ENCODE measurements at places on chromosomes 7 and 10.

GRCh38 chr7:137953665-137954470, 48.0 kb downstream of the CREB3L2 start:
- no peak for DNase-seq

DNA sequence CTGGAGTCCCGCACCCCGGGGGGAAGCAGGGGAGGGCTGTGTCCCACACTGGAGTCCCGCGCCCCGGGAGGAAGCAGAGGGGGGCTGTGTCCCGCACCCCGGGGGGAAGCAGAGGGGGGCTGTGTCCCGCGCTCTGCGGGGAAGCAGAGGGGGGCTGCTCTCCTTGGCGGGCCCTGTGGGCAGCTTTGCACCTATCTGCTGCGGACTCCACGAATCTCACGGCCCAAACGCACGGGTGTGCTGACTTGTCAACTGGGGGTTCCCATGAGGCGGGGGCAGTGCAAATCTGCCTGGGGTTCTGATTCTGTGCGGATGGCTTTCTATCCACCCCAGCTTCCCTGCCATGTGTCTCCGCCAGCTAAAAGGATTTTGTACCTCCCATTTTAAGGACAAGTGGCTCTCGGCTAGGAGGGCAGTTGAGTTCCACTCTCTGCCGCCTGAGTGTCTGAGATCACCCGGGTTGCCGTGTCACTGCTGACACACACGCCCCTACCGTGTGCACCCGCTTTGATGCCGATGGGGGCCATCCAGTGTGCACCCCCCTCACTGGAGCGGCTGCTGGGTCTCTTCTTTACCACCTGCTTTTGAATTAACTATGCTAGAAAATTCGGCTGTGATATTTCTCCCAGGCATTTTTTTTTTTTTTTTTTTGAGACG, 20.5 kb downstream of the GPER1 start:
- DNase-seq, result no peak

DNA sequence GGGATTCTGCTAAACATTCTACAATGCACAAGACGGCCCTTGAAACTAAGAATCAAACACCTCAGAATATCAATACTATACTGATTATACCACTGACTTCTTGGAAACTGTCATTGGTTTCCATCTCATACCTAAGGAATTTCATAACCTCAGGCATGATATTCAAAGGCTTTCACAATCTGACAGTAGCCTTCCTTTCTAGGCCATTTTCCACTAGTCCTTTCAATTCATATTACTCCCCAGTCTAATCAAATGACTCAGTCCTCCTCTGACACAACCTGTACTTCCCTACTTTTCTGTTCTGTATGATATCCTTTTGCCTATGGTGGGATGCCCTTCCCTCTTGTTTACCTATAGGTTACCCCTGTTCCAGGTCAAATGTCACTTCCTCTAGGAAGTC, 48.3 kb downstream of the CSTF2T start:
- no peak for DNase-seq

- DNase-seq, result no peak
Observed at GRCh38 chr7:99381664-99382075, 7.1 kb downstream of the ARPC1B start.

- DNase-seq, result peak; percentile 25
Observed at GRCh38 chr7:129615018-129615417, 3.5 kb downstream of the NRF1 start.

GRCh38 chr10:101467286-101467770, 113.4 kb downstream of the BTRC start:
- peak; percentile 22 for DNase-seq

DNA sequence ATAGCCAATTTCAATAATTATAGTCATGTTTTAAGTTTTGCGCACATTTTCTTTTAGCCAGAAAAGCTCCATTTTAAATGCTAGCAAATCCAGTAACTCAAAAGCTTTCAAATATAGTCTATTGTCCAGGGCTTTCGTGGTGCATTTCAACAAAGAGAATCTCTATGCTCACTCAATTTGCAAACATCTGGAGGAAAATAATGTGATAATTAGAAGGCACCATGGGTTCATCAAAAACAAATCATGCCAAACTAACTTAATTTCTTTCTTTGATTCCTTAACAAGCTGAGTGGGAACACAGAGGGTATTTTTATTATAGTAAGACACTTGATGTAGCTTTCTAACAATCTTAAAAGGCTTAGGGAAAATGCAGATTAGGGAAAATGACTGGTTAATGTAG, 179.8 kb downstream of the NXPH1 start:
- DNase-seq, result no peak

GRCh38 chr7:134828361-134828760, 48.9 kb downstream of the CALD1 start:
- no peak for DNase-seq

DNA sequence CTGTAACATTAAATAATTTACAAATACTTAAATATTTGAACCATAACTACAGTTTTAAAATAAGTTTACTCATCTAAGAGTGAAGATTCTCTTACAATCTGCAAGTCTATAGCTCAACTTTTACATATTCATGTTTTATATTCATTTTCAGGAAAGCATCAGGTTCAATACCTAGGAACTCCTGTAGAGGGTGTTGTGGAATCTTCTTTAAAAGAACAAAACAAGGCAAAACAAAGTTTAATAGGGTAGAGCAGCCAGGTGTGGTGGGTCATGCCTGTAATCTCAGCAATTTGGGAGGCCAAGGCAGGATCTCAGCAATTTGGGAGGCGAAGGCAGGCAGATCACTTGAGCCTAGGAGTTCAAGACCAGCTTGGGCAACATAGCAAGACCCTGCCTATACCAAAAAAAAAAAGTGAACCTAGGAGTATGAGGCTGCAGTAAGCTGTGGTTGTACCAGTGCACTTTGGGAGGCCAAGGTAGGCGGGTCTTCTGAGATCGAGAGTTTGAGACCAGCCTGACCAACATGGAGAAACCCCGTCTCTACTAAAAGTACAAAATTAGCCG, 45.1 kb downstream of the ST8SIA6 start:
- peak; percentile 62 for DNase-seq

DNA sequence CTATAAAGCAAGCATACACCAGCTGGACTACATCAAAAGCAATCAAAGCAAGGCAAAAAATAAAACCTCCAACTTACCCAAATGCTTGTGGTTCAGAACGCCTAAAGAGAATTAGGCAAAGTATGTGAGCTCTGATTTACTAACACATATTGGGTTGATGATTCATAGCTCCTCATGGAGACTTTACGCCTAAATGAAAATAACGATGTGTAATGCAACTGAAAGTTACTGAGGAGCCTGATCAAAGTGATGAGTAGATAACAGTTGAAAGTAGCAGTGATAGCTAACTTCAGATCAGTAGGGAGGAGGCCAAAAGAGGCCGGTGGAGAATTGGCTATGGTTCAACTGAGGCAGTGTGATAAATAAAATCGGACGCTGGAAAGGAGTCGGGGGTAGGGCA, 85.0 kb downstream of the MPP7 start:
- no peak for DNase-seq

GRCh38 chr7:19062216-19062615, 55.2 kb downstream of the TWIST1 start:
- no peak for DNase-seq

GRCh38 chr7:16067711-16068110, 353.6 kb downstream of the CRPPA start:
- no peak for DNase-seq

- DNase-seq, result no peak
Observed at GRCh38 chr10:44567471-44567870, 182.6 kb upstream of the CXCL12 start.

All from CD4-positive, alpha-beta T cell treated with Interferon alpha-2 for 1 hour (primary cell).